Hair follicular keratinocyte (primary cell): ENCODE measurements at places on chromosomes 7 and 10. TPM values are rescaled to one million over a fixed set of nuclear protein-coding genes. Genes with fewer than 3 reads are reported as not detected.

The C10orf95 gene
- total RNA-seq = 3.2 and 7.7 TPM in 2 replicates

The SH2D4B gene
- not detected in 2 replicates for total RNA-seq

The PDAP1 gene
- total RNA-seq = 102 and 201 TPM in 2 replicates

The TAS2R41 gene
- total RNA-seq = not detected in 2 replicates

The TMEM196 gene
- not detected in 2 replicates for total RNA-seq
